Progenitor cell of endocrine pancreas (in vitro differentiated cells): ENCODE measurements at places on chromosomes 5 and 9.

DNA sequence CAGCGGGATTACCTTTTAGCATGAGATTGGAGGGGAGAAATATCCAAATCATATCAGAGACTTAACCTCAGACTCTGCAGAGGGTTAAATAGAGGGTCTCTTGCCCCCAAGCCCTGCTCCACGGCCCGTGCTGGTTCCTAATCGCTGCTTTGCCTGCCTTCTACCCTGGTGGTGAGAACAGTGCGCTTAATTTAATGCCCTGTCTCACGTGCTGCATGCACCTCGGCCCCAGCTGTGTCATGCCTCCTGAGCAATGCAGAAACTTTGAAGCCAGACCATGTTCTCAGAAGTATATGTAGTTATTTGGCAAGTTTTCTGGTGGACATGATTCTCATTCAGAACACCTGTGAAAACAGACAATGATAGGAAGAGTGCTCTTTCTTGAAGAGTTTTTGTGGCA, 1.4 kb downstream of the OTULIN start:
- DNase-seq, result no peak

DNA sequence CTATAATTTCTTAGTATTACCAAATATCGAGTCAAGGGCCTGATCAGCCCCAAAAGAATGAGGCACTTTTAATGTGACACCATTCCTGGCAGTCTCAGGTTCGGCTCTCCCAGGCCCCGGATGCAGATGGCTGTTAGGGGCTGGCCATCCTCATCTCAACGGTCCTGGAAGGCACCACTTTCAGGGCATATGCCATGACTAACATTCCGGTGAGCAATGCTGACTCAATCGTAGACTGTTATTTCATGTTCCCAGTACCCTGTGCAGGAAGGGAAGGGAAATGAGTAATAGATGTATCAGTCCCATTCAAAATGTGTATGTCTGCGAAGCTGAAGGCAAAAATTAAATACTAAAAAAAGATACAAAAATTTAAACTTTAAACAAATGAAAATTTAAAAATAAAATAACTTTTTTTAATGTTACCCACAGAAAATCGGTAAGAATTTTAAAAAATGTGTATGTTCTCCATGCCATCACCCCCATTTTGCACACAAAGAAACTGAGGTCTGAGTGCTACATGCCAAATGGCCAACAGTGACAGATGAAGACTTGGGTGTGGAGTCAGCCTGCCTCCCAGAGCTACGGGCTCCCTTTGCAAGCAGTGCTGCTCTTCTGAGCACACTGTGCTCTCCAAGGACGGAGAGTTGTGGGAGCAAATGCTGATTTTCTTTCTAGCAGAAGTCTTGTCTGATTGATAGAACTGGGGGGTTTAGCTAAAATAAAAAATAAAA, 79.0 kb downstream of the GLDC start:
- DNase-seq, result no peak

GRCh38 chr5:11851416-11851815, 52.8 kb downstream of the CTNND2 start:
- DNase-seq, result no peak

DNA sequence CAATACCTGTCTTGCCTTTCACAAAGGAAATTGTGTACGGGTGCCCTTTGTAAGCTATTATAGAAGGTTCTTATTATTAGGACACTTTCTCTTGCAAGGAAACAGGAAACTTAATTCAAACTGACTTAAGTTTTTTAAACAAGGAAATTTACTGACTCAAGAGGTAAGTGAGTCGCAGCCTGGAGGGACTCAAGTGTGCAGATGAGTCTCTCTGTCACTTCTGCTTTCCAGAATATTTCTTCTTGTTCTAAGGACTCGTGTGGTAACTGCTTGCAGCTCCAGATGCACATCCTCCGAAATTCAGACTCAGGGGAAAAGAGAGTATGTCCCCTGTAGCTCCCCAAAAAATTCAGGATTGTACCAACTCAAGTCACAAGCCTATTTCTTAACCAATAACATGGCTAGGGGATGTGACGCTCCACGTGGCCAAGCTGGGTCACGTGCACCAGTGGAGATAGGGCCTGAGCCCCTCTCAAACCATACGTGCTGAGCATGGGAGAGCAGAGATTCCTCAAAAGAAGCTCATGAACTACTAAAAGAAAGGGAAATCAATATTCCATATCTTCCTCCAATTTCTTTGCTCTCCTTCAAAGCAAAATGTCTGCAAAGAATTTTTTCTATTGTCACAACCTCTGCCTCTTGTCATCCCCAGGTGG, 49.2 kb upstream of the ERCC6L2 start:
- no peak for DNase-seq

DNA sequence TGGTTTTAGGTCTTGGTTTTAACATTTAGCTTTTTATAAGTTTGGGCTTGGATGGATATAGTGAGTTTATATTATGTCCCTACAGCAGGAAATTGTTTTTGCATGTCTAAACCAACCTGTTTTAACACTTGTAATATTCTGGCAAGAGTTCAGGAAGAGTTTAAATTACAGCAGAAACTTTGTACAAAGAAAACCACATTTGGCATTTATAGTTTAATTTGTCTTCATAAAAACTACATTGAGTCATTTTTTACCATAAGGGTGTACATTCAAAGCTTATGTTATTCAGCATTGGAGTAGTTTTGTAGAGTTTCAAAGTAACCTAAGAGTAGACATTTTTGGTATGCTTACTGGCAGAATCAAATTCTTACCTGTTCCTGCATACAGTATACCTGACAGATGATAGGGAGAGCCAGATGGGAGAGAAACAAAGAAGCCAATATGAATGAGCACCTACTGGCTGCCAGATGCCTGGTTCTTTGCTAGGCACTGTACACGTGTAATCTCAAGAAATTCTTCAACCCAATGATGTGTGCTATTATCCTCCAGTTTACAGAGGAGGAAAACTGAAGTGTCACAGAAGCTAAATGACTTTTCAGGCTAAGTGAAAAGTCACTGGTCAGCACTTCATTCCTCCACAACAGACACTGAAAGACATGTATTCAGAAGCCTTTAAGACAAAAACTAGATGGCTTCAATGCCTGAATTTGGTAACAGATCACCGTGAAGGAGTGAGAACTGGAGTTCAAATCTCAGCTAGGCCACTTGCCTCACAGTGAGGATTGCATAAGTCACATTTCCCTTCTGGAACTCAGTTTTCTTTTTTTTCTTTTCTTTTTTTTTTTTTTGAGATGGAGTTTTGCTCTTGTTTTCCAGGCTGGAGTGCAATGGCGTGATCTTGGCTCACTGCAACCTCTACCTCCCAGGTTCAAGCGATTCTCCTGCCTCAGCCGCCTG, 25.9 kb upstream of the ECM2 start:
- no peak for DNase-seq

GRCh38 chr5:56607074-56607473, 208.3 kb upstream of the MAP3K1 start:
- DNase-seq, result no peak
